Forelimb muscle (tissue), 1 donor: ENCODE measurements at places on chromosomes 7 and 10.

DNA sequence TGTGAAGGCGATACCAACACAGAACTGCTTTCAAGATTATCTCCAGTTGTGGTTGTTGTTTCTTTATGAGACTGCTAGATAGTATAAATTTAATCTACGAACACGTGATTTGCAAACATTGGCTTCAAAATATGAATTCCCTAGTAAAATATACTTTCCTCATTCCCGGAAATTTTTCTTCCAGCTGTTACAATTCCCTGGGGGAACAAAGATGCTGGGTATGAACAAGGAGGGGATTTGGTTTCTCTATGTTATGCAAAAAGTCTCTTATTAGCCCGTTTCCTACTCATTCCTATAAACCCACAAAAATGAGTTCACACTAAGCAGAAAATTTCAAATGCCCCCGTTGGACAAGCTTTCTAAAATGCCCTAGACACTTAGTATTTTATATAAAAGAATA is 928.3 kb downstream of the CNTNAP2 start:
- DNase-seq: no peak

DNA sequence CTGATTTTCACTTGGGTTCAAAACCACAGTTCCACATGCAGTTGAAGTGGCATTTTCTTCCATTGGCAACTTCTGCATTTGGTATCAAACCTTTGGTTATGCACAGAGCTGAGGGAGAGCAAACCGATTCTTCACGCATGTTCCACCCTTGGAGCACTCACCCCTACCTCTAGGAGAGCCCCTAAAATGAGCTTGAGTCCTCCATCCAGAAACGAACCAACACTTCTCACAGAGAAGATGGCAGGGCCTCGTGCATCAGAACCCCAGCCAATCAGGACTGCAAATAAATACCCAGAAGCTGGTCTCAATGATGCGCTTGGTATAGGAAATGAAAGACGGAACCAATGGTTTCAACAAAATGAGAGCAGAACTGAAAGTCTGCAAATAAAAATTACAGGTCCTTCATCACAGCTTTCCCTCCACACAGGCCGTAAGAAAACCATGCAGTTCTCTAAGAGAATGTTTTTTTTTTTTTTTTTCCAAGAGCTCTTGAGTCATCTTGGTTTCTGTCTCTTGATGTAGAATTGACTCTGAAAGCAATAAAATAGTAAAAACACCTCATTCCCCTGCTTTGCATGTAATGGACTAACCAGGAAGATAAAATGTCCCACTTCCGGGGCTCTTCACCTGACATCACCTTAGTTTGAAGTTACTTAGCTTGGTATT is 23.9 kb downstream of the KLF6 start:
- DNase-seq: no peak

- DNase-seq: no peak
Observed at GRCh38 chr10:92662848-92663247, 26.9 kb upstream of the HHEX start.

GRCh38 chr7:155300641-155301452 is 3.2 kb downstream of the INSIG1 start:
- no peak for DNase-seq
